HS-5 (cell line): ENCODE measurements at places on chromosomes 6 and 20.

DNA sequence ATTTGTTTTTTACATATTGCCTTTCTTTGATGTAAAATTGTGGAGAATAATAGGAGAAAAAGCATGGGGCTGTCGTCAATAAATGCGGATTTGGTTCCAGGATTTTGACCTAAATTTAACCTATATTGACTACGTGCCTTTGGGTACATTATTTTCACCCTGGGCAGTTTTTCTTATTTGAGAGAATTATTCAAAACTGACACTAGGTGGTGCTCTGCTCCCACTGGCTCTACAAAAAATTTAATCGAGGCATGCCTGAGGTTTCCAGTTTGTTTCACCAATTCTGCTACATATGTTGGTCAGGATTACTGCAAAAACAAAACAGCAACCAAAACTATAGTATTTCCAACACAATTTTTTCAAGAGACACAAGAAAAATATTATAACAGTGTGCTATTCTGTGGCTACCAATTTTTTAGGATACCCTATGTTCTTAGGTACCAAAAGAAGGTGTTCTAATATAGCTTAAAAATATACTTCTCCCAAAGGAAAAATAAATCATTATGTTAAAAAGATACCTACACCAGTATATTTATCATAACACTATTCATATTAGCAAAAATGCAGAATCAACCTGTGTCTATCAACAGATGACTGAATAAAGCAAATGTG is 48.6 kb upstream of the FABP7 start:
- no peak for DNase-seq

- no peak for DNase-seq
Measured at GRCh38 chr20:37295595-37295994, 6.1 kb downstream of the MANBAL start.

- DNase-seq = no peak
Measured at GRCh38 chr6:44342052-44342451, 398 bp upstream of the SPATS1 start.

GRCh38 chr6:142642651-142643050 is 302.3 kb downstream of the HIVEP2 start:
- DNase-seq = no peak

DNA sequence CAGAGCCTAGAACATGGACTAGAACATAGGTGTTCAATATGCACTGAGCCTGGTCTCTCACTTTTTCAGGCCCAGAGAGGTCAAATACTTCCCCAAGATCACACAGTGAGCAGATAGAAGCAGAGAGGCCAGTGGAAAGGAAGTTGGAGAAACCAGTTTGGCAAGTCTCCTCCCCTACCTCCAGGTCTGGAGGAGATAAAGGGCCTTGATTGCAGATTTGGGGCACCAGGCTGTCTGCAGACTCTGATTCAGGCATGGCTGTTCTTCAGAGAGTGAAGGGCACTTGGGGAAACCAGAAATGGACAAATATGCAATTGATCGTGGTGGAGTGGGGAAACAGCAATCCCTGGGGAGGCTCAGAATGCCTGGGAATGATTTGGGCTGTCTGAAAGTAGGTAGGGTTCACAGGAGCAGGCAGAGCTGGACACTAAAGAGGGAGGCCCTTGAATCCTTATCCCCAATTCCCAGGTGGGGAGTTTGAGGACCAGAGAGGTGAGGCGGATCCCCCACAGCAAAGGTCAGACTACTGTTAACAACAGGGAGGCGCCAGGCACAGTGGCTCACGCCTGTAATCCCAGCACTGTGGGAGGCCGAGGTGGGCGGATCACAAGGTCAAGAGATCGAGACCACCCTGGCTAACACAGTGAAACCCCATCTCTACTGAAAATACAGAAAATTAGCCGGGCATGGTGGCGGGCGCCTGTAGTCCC is 2.3 kb downstream of the PEDS1 start:
- DNase-seq = no peak

GRCh38 chr6:39929039-39929732 is 5.1 kb downstream of the MOCS1 start:
- no peak for DNase-seq

DNA sequence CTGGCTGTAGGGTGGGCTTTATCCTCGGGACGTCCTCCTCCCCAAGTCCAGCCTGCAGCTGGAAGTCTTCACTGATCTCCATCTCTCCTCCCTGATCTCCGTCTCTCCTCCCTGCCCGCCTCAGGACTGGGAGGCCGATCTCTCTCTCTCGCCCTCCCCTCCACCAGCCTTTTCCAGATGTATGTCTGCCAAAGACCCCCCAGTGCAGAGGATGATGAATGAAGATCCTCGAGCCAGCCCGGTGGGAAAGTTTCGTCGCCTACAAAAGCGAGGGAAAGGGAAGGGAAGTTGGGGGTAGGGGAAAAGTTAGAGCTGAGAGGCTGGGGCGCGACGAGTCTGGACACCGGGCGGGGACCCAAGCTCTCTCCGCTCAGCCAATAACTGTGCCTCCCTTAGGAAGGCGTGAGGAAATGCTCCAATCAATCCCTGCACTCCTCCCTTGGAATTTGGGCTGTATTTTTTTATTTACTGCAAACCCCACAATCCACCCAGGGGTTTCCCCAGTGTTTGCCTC is 595 bp upstream of the SRF start:
- DNase-seq = no peak

DNA sequence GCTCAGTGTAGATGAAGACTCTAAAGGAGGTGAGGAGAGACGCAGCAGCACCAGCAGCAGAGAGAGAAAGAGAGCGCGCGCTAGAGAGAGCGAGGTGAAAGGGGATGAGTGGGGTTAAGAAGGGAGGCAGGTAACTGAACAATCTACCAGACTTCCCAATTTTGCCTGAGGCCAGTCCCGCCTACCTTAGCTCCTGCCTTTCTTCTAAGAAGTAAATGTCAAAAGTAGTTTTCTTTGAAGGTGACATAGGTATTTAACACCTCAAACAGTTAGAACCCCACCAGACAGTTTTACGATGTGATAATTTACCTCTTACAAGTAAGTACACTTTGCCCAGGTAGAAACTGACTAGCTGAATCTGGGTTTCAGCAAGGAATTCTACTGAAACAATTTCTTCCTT is 132.0 kb upstream of the EEF1E1 start:
- no peak for DNase-seq

GRCh38 chr6:117050301-117050700 is 173.3 kb downstream of the RFX6 start:
- DNase-seq = no peak

DNA sequence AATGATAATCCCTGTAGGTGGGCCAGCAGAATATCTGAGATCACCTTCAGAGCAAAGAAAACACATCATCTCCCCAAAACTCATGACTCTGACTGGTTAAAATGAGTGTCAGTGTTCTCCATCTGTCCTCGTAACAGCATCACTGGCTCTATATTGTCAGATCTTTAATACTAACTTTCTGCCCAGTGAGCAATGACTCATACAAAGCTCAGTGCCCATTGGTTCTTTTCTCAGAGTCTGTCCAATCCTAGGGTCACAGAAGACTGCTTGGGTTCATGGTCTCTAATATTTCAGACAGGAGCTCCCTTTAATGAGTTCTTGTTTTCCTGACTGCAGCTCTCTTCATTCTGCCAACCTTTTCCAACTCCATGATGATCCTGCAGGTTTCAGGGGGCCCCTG is 36.4 kb downstream of the HLA-DPB1 start:
- DNase-seq = no peak

GRCh38 chr20:34268851-34269636 is 27.8 kb downstream of the ASIP start:
- DNase-seq = no peak
